ENCODE measurements at places on chromosomes 7 and 10.

GRCh38 chr7:70698219-70698832 is 433.6 kb upstream of the GALNT17 start:
- peak; percentile 16 for DNase-seq

- no peak for DNase-seq
These were observed 551.0 kb upstream of the ZWINT start for GRCh38 chr10:56912043-56912442.

DNA sequence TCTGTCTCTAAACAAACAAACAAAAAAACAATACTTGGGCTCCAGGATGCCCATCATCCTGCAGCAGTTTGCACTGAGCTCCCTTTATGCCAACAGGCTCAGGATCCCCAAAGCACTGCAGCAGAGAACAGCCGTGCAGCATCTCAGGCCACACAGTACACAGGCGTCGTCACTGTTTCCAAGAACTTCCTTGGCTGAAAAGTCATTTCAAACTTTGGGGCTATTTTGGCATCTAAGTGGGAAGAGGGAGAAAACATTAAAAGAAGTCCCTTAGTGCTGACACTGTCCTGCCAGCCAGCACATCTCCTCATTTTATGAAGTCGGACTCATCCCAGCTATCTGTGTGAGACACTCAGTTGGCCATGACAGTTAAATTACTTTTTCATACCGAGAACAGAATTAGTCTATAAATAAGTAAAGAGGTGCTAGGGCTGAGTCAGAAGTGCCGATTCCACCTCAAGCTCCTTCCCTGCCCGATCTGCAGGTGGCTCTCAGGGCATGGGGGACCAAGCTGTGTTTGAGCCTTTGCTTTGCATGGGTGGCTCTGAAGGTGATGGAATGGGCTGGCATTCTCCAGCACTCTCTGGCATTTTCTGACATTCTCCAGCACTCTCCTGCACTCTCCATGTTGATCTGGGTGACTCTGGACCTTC is 68.5 kb downstream of the PTPRN2 start:
- no peak for DNase-seq

- no peak for DNase-seq
These were observed 4.2 kb downstream of the MNX1 start for GRCh38 chr7:157006205-157006747.

- no peak for DNase-seq
These were observed 24.6 kb downstream of the SCIN start for GRCh38 chr7:12595148-12595547.

- no peak for DNase-seq
These were observed 71.1 kb downstream of the ZRANB1 start for GRCh38 chr10:125012851-125013528.

GRCh38 chr10:125000366-125001312 is 58.7 kb downstream of the ZRANB1 start:
- peak; percentile 38 for DNase-seq

DNA sequence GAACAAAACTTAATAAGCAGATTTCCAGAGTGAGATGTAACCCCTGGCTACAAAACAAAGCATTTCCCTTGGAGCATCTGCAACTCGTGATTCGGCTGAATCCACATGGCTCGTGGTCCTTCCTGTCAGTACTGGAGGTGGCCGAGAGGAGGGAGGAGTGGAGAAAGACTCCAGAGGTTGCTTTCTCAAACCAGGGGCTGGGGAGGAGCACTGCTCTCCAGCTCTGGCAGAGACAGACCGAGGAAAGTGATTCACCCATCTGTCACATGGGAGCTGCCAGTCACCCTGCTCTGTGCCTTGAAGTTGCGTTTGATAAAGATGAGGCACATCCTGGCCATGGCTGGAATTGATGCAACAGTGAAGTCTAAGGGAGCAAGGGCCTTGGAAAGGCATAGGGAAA is 72.7 kb downstream of the COL13A1 start:
- DNase-seq, result no peak

- no peak for DNase-seq
These were observed 1092.6 kb upstream of the AUTS2 start for GRCh38 chr7:68505721-68506120.

DNA sequence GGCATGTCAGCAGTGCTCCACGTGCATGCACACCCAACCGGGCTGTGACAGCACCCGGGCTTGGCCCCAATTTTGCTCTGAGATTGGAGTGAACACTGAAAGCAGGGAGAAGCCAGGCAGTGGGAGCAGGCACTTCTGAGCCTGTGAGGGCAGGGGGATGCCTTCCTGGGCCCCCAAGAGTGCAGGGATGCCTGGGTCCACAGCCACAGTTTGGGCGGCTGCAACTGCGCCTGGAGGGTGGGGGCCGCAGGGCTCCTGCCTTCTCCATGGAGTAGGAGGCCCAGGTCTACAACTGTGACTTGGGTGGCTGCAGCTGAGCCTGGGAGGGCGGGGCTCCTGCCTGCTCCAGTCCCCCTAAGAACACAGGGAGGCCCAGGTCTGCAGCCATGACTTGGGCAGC is 37.6 kb upstream of the BNIP3 start:
- DNase-seq, result no peak

DNA sequence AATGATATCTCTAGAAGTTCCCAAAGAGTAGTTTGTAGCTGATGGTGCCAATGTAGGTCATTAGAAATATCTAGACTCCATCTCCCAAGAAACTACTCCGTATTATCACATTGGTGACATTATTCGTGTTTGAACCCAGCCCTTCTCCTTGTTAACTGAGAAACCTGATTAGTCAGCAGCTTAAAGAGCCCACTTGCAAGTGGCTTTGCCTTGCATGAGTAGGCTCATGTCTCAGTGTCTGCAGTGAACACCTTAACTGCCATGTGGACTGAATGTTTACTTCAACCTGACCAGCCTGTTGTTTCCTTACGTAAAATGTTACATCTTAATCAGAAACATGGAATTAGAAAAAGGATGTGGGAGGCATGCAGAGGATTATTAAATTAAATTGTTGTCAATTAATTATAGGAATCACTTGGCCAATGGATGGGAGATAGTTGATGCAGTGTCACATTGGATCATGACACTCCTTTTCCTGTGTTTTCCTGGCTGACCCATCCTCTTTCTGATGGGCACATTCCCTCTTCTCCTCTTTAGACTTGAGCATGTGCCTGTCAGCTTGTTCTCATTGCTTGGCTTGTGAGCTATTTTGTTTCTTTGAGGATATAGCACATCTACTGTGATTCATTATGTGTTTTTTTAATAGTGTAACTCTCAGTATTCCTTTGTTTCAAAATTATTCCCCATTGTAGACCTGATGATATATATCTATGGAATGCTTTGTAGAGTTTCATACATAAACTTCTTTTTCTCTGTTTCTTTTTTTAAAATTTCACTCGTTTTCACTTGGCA is 18.0 kb downstream of the STARD3NL start:
- no peak for DNase-seq

Measured in anterior cingulate cortex (tissue), 58 donors.